Fibroblast of skin of back (primary cell): ENCODE measurements at places on chromosomes 2 and 18.

DNA sequence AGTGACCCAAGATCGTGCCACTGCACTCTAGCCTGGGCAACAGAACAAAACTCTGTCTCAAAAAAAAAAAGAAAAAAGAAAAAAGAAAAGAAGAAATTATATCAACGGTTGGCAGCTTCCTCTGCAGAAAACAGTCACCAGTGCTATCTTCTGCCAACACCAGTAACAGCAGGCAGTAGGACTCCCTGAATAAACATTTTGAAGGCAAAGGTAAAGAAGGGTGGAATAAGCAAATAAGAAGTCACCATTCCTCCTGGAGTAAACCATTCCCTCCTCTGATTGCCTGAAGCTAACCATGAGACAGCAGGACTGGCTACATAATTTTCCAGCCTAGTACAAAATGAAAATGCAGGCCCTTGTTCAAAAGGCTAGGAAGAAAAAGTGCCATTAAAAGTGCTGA is 9.0 kb upstream of the RNF103 start:
- no peak for DNase-seq

- DNase-seq, result peak; percentile 66
Observed at GRCh38 chr2:236167297-236168109, 683 bp downstream of the GBX2 start.

- no peak for DNase-seq
Observed at GRCh38 chr2:148455791-148456190, 188.8 kb upstream of the EPC2 start.

DNA sequence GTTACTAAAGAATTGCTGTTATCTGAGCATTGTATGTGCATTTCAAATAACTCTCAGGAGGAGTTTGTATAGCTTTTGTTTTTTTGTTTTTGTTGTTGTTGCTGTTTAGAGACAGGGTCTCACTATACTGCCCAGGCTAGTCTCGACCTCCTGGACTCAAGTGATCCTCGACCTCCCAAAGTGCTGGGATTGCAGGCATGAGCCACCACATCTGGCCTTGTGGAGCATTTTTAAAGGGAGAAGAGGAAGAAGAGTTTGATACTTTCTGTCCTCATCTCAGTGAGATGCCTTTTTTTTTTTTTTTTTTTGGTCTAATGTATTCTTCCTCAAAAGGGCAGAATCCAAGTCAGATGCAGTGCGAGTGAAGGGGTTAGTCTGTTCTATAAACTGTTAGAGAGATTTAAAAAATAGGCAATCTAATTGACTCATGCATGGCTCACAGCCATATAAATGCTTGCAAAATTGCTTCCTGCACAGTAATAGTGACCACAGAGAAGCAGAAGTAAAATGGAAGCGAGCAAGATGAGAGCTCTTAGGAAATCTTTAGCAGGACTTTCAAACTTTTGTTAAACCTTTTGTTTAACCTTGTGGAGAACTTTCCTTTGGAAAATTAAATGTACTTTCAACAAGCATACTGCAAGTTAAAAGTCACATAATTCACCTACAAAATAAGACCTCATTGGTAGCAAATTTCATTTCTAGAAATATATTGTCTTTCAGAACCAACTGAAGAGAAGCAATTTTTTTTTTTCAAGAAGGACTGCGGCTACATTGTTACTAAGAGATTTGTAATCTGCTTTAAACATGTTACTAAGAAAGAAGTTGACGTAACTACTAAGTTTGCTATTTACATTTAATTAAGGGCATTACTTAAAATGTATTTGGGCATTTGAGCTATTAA is 52.3 kb upstream of the ROCK1 start:
- DNase-seq, result peak; percentile 45

DNA sequence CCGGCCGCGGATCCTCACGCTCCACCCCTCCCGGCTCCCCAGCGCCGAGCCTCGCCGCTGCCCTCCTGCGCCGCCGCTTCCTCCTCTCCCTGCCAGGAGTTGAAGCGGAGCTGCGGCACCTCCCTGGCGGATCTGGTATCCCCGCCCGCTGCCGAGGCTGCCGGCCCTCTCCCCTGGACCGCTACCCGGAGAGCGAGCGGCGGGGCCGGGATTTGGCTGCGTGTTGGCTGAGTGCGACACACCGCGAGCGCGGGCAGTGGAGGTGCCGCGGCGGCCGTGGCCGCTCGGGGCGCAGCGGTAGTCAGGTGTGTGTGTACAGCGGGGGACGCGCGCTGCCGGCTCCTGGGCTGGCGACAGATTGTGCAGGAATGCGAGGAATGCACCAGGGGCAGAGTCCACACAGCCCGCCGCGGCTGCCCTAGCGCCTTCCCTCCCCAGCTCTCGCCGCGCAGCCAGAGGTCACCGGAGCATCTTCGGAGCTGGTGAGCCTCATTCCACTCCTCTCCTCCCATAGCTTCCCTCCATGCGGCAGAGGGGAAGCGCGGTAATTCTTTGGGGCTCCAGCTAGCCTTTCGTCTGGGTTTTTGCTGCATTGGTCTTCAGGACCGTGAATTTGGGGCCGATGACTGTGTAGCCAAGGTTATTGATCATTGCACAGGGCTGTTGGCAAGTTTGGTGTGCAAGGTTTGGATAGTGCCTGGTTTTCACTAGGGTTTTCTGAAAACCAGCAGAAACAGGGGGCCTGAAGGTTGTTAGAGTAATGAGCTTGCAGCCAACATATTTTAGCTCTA is 1.3 kb downstream of the PKP4 start:
- DNase-seq, result peak; percentile 70

GRCh38 chr18:34221971-34222306 is 2.8 kb downstream of the NOL4 start:
- no peak for DNase-seq

DNA sequence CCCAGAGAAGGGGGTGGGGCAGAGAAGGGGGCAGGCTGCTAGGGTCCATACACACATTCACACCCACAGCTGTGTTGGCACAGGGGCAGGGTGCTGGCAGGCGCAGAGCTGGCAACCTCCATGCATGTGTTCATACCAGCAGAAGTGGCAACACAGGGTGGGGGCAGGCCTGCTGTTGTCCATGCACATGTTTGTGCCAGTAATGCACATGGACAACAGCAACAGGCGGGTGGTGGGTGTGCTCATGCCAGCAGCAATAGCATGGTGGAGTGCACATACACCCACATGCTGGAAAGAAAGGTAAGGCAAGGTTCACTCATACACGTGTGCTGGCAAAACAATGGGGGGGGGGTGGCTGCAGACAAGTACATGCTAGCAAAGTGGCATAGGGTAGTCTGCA is 54.7 kb downstream of the FBXO15 start:
- DNase-seq, result no peak

- no peak for DNase-seq
Observed at GRCh38 chr2:231488331-231488730, 24.0 kb upstream of the NCL start.

- no peak for DNase-seq
Observed at GRCh38 chr2:98914713-98915580, 21.1 kb downstream of the CRACDL start.
